GDM1 (cell line): ENCODE measurements at places on chromosomes 16 and 17.

DNA sequence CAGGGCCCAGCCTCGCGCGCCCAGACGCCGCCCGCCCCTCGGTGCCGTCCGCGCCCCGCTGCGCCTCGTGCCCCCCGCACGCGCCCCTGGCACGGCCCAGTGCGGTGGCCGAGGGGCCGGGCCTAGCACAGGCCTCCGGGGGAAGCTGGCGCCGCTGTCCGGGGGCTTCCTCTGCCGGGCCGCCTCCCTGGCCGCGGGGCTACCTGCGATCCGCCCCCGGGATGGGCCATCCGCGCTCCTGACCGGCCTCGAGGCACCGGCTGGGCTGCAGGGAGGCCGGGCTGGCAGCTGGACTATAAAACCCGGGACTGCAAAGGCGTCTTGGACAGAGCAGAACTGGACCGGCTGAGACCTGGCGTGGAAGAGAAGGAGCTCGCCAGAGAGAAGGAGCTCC lies 783 bp downstream of the BHLHA9 start:
- no peak for DNase-seq

DNA sequence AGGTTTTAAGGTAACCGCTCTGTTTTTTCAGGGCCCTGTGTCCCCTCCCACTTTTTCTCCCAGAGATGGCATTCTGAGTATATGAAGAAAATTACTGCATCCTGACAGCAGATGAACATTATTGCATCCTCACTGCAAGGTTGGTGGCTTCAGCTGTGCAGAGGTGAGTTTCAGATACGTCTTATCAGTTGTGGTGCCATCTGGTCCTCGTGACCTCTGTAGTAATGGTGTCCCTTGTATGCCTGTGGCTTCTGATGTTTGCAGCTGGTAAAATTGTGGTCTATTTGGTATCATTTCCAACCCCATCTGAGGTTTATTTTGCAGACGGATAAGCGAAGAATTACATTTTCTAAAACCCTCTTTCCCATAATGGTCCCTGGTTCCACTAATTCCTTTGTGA lies 417.0 kb downstream of the HS3ST3B1 start:
- no peak for DNase-seq

GRCh38 chr16:30096862-30097563 lies 1.0 kb upstream of the YPEL3 start:
- peak; percentile 10 for DNase-seq

DNA sequence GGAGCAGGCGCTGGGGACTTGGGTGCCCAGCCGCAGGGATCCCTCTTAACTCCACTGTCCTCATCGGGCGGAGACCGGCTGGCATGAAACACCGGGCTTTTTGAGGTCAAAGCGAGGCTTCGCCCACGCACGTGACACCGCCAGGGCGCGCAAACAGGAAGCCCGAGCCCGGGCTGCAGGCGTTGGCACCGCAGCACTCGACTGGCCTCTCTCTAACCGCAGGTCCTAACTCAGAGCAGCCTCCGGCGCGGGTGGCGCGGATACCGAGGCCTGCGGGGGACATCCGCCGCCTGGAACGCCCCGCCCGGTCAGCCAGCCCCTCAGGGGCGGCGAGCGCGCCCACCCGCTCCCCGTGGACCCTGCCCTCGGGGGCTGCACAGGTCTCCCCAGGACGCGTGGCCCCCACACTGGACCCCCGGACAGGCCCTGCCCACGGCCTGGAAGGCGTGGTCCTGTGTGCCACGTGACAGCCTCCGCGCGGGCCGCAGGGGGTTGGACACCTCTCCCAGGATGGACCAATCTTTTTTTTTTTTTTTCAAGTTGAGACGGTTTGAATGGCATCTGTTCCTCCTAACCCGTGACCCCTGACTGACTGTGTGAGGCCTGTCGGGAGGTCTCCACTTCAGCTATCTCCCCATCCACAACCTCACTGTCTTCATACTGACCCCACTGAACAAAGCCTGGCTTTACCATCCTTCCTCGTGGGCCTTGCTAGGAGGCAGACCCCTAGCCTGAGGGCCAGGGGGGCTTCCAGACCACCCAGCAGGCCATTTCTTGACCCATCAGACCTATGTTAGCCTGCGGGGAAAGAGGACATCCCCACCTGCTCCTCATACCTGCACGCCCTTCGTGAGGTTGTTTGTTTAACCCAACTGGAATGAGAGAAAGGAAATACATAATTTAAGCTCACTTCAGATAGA lies 8.4 kb upstream of the SLC47A2 start:
- DNase-seq: no peak

DNA sequence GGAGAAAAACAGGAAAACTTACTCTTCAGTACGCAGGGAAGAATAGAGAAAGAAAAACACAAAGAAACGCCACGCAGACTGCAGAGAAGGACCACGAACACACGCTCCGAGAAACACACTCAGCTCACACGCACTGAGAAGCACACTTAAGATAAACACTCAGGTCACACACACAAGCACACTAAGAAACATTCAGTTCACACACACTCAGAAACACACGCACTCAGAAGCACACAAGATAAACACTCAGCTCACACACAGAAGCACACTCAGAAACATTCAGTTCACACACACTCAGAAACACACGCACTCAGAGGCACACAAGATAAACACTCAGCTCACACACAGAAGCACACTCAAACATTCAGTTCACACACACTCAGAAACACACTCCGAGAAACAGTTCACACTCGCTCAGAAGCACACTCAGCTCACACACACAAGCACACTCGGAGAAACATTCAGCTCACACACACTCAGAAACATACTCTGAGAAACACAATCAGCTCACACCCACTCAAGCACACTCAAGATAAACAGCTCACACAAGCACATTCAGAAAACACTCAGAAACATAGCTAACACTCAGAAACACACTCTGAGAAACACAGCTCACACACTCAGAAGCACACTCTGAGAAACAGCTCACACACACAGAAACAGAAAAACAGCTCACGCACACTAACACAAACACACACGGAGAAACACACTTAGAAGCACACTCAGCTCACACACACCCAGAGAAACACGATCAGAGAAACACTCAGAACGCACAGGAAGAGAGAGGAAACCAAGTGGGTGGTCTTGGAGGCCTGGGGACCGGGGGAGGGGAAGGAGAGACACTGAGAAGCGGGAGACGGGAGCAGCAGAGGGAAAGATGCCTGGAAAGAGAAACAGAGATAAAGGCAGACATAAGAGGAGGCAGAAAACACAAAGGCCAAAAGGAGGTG lies 908 bp downstream of the TMEM98 start:
- no peak for DNase-seq

GRCh38 chr16:49547448-49547847 lies 173.8 kb downstream of the C16orf78 start:
- DNase-seq: no peak

GRCh38 chr16:16022683-16023064 lies 73.3 kb downstream of the ABCC1 start:
- DNase-seq: no peak

DNA sequence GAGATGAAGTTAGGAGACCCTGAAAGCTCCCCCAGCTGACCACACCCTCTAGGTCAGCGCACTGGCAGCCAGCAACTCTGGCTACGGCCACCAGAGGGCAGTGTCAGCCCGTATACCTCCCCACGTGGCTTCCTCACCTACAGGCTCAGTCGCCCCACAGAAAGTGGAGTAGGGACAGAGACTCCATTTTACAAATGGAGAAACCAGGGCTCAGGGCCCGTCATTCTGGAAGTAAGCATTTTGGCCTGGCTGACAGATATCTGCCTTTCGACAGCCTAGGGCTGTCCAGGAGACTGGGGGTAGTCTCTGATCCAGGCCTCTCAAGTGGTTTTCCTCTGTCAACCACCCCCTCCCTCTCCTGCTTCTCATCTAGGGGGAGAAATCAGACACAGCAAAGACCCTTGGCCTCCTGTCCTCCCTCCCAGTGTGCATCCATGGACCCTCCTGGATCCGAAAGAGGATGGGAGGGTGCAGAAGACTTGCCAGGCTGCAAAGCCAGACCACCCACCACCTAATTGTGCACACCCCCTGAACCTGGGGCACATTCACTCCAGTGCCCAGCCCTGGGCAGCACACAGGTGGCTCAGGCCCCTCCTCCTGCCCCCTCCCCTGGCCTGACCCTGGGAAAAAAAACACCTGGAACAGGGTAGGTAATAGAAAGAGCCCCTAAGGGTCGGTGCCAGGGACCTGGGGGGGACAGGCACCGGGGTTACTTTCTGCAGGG lies 3.8 kb upstream of the HAP1 start:
- peak; percentile 72 for DNase-seq

DNA sequence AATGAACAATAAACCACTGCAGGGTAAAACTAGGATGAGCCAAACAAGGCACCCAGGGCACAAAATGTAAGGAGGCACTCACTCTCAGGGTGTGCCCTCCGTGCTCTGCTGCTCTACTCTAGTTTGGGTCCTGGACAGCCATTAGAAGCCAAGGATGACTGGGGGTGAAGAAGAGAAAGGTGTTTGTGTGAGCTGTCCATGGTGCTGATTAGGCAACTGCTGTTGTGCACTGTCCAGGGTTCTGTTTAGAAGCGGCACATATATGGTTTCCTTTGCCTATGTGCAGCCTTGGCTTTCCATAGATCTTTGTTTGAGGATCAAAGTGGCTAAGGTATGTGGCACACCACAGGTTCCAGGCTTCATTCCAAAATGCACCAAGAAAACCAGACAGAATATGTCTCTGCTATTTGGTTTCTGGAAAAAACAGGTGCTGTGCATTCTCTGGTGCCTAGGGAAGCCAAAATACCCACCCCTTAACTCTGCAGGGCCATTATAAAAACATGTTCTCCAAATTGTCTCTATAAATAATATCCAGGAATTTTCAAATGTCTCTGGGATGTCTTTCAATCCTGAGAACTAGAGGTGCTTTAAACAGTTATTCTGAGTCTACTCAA lies 123.5 kb downstream of the CBLN1 start:
- no peak for DNase-seq
